ENCODE measurements at places on chromosomes 3 and 15. TPM values are rescaled to one million over a fixed set of nuclear protein-coding genes. Genes with fewer than 3 reads are reported as not detected.

DNA sequence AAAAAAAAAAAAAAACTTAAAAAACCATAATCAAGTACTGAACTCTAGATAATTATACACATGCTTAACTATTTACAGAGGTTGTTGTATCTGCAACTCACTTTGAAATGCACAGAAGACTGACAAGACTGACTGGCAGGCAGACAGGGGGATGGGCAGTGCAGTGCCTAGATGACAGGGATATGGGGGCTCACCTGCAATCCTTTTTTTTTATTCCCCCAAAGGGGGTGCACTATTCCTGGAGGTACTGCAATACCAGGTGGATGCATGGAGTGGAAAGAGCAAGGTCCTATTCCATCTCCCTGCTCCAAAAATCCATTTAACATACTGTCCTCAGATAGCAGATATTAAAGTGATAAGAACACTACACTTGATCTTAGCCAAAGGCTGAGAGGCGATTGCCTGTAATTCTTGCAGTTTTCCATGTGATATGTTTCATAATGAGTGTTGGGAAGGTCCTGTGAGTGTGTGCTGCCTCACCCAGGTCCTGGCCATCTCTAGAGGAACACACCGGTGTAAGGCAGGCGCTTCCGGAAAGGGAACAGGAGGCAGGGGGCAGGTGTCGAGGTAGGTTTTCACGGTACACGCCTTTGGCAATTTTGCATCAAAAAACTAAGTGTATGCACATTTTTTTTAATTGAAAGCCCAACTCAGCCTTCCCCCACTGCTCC is 22.7 kb downstream of the SEC61A1 start:
- peak overlapping the region; percentile 79 for H3K4me3 ChIP-seq
- peaks cover 6% of the 10 kb centered on the region for H3K36me3 ChIP-seq
- no peak overlapping the region for H3K27ac ChIP-seq
- peaks cover 19% of the 10 kb centered on the region for H3K4me1 ChIP-seq
- DNase-seq, result no peak

DNA sequence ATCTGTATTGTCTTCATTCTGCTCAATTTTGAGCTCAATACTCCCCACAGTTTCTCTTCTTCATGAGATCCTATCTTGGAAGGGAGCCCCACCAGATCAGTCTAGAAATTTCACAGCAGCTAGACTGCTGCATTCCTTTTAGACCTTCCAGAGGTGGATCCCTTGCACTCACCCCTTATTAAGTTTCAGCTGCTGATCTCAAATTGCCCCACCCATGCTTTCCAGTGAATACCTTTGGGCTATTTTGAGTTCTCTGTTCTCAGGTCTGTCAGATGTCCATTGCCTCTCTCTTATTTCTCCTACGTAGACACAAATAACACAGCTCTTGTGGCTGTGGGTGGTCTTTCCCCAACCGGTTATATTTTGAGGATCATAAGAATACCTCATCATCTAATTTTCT is 60.8 kb downstream of the GPR156 start:
- no peak overlapping the region for H3K27ac ChIP-seq
- H3K36me3 ChIP-seq, result no peaks in the 10 kb centered on the region
- DNase-seq, result no peak
- H3K4me3 ChIP-seq, result no peak overlapping the region
- no peaks in the 10 kb centered on the region for H3K27me3 ChIP-seq

GRCh38 chr15:35195649-35196048 is 110.6 kb upstream of the NANOGP8 start:
- H3K4me3 ChIP-seq, result no peak overlapping the region
- no peaks in the 10 kb centered on the region for H3K4me1 ChIP-seq
- DNase-seq, result no peak
- no peak overlapping the region for H3K27ac ChIP-seq

GRCh38 chr3:128195802-128196201 is 42.5 kb downstream of the EEFSEC start:
- no peaks in the 10 kb centered on the region for H3K27me3 ChIP-seq
- H3K4me3 ChIP-seq, result no peak overlapping the region
- H3K27ac ChIP-seq, result no peak overlapping the region
- no peak for DNase-seq

- no peaks in the 10 kb centered on the region for H3K36me3 ChIP-seq
- no peak overlapping the region for H3K4me3 ChIP-seq
- no peaks in the 10 kb centered on the region for H3K27me3 ChIP-seq
- H3K27ac ChIP-seq, result no peak overlapping the region
- H3K4me1 ChIP-seq, result no peaks in the 10 kb centered on the region
- no peak for DNase-seq
These were observed 101.7 kb upstream of the TP63 start for GRCh38 chr3:189529468-189529867.

GRCh38 chr15:85709250-85709649 is 85.5 kb downstream of the KLHL25 start:
- no peak overlapping the region for H3K4me3 ChIP-seq
- H3K27ac ChIP-seq, result peak overlapping the region; percentile 99
- peaks cover 55% of the 10 kb centered on the region for H3K36me3 ChIP-seq
- H3K4me1 ChIP-seq, result peaks cover 100% of the 10 kb centered on the region
- H3K27me3 ChIP-seq, result no peaks in the 10 kb centered on the region
- DNase-seq, result no peak

- no peak overlapping the region for H3K27ac ChIP-seq
- no peaks in the 10 kb centered on the region for H3K27me3 ChIP-seq
- peaks cover 28% of the 10 kb centered on the region for H3K4me1 ChIP-seq
- no peak overlapping the region for H3K4me3 ChIP-seq
- DNase-seq, result no peak
These were observed 50.3 kb downstream of the FILIP1L start for GRCh38 chr3:100063929-100064461.

DNA sequence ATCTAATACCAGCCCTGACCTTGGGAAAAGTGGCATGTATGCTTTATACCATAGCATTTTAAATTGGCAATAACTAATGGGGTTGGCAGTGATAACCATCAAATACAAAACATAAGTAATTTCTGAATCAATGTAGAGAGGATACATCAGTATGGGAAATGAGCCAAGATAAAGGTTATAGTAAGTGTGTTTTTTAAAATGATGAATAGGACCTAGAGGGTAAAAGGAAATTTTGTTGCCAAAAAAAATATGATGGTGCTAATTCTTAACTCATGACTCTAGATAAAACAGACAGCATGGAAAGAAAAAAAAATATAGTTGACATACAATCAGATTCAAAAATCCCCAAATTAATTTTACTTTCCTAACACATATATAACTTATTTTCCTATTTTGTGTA is 75.4 kb upstream of the ROBO1 start:
- no peaks in the 10 kb centered on the region for H3K4me1 ChIP-seq
- no peaks in the 10 kb centered on the region for H3K27me3 ChIP-seq
- no peak overlapping the region for H3K4me3 ChIP-seq
- no peaks in the 10 kb centered on the region for H3K36me3 ChIP-seq
- DNase-seq, result no peak

- H3K27ac ChIP-seq, result peak overlapping the region; percentile 100
- peaks cover 1% of the 10 kb centered on the region for H3K36me3 ChIP-seq
- H3K4me3 ChIP-seq, result peak overlapping the region; percentile 99
These were observed 421 bp downstream of the KLHL18 start for GRCh38 chr3:47283193-47283537.

GRCh38 chr3:157175691-157176507 is 16.0 kb upstream of the CCNL1 start:
- H3K4me3 ChIP-seq, result peak overlapping the region; percentile 90
- H3K36me3 ChIP-seq, result no peaks in the 10 kb centered on the region
- H3K27me3 ChIP-seq, result peaks cover 10% of the 10 kb centered on the region
- no peak for DNase-seq
- peaks cover 52% of the 10 kb centered on the region for H3K4me1 ChIP-seq

GRCh38 chr3:187852842-187853730 is 107.8 kb upstream of the BCL6 start:
- no peak overlapping the region for H3K27ac ChIP-seq
- no peak overlapping the region for H3K4me3 ChIP-seq
- H3K27me3 ChIP-seq, result peaks cover 2% of the 10 kb centered on the region
- DNase-seq, result no peak

- no peaks in the 10 kb centered on the region for H3K4me1 ChIP-seq
- no peak overlapping the region for H3K27ac ChIP-seq
- no peaks in the 10 kb centered on the region for H3K36me3 ChIP-seq
- peaks cover 9% of the 10 kb centered on the region for H3K27me3 ChIP-seq
- no peak overlapping the region for H3K4me3 ChIP-seq
- no peak for DNase-seq
These were observed 356.4 kb upstream of the RASGRP1 start for GRCh38 chr15:38920966-38921365.

GRCh38 chr3:19248767-19249166 is 100.5 kb downstream of the KCNH8 start:
- H3K36me3 ChIP-seq, result no peaks in the 10 kb centered on the region
- no peak overlapping the region for H3K4me3 ChIP-seq
- H3K27ac ChIP-seq, result no peak overlapping the region
- peaks cover 4% of the 10 kb centered on the region for H3K27me3 ChIP-seq
- H3K4me1 ChIP-seq, result no peaks in the 10 kb centered on the region

The PTX3 gene
- 3.3 TPM for polyA plus RNA-seq

The DUOXA2 gene
- polyA plus RNA-seq, result not detected

The TIGIT gene
- polyA plus RNA-seq, result 89.9 TPM

The CHRM5 gene
- polyA plus RNA-seq, result not detected

The CD47 gene
- 291 TPM for polyA plus RNA-seq

The APPL1 gene
- 43.2 TPM for polyA plus RNA-seq

The DHX36 gene
- polyA plus RNA-seq, result 15.9 TPM

The CHL1 gene
- polyA plus RNA-seq, result not detected

The PLSCR5 gene
- polyA plus RNA-seq, result not detected

The C3orf20 gene
- polyA plus RNA-seq, result not detected

The CYP1A2 gene
- not detected for polyA plus RNA-seq

The CYFIP1 gene
- polyA plus RNA-seq, result 3.4 TPM
